Hematopoietic multipotent progenitor cell treated with erythropoietin and hydrocortisone succinate and interleukin-3 and kit ligand, for 15 days (in vitro differentiated cells): ENCODE measurements at places on chromosomes 4 and X.

DNA sequence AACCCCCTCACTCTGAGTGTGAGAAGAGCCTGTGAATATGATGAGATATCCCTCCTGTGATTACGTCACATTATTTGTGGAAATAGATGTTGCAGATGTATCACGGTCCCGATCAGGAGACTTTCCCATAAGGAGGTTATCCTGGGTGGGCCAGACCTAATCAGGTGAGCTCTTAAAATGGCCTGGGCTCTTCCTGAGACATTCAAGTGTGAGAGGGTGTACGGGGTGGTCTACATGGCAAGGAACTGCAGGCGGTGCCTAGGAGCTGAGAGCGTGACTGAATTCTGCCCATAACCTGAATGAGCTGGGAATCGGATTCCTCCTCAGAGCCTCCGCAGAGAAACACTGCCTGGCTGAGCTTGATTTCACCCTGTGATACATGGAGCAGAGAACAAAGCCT lies 12.9 kb upstream of the CENPVL1 start:
- no peak for DNase-seq

GRCh38 chr4:74402692-74403456 lies 37.9 kb downstream of the EREG start:
- no peak for DNase-seq

DNA sequence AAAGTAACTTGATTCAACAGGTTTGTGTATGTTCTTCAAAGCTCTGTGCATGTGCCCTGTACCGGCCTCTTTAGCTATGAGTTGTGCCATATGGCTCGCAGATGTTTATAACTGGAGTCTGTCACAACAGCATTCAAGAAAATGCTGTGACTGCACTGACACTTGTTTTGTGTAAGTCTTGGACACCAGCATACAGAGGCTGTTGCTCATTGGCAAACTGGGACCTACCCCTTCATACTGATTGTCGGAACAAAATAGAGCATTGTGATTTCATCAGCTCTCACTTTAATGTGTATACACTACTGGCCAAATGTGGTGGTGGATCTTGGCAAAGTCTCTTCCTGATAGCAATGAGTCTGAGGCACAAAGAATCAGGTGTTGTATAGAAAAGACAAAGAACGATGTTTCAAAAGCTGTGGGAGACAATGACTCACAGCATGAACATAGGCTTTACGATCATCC lies 133.9 kb downstream of the EGF start:
- DNase-seq: no peak

DNA sequence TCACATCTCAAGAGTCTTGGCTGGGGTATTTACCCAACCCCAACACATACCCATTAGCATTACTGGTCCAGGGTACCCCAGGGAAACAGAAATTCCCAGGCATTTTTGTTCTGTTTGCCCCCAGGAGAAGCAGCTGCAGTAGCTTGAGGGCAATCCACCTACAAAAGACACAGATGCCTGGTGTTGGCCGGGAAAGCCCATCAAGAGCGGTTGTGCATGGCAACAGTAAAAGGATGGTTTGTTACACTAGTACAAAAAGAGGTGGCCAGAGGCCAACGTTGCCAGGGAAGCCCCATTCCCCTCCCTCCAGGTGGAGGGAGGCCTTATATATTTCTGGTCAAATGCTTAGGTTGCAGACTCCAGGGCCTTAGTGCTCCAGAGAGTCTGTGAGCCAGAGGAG lies 637.8 kb downstream of the BCOR start:
- DNase-seq: no peak

DNA sequence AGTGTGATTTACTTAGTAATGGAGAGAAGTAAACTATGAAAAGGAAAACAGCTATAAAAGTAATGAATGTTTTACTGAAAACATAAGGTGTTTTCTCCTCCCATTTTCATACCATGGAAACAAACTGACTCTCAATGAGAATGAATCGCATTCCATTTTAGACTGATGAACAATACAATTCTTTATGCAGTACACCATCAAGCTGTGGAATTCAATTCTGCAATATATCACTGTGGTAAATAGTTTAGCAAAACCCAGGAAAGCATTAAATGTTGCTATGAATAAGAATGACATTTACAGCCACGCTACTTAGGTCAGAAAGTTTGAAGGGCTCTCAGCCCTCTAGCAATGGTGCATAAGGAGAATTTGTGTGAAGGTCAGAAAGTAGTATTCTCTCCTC lies 7.4 kb downstream of the DCAF8L2 start:
- DNase-seq: no peak
